SK-N-SH treated with all-trans-retinoic acid at 6 μM for 48 hours (cell line): ENCODE measurements at places on chromosomes 12 and 14.

DNA sequence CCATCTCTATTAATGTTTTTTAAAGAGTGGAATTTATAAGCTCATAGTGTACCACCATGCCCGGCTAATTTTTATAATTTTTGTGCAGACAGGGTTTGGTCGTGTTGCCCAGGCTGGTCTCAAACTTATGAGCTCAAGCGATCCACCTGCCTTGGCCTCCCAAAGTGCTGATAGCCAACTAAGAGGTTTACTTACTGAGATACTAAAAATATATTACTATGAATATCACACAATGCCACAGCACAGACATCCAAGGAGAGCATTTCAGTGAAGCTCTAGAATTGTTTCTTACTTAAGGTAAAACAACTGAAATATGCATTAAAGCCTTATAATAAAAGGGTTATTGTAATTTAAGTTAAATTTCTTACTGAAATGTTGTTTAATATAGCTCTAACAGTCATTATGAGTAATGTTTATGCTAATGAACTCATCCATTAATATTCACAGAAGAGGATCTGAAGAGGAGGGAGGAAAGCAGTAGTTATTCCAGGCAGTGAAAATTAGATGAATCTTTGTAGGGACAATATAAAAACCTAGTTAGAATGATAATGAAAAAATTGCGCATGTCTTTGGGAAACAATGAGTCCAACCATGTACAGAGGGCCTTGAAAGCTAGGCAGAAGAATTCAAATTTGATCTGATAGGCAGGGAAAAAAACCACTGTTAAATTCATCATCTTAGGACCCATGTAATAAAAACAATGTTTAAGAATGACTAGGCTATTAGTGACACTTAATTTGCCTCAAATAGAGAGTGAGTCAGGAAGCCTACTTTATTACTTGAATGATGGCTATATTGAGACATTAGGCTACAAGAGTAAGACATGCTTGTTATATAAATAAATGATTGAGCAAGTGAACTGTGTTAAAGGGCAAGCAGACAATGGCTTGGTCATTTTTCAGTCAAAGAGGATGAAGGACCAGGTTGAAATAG, 99.2 kb downstream of the SLC41A2 start:
- peak; percentile 76 for ATAC-seq

DNA sequence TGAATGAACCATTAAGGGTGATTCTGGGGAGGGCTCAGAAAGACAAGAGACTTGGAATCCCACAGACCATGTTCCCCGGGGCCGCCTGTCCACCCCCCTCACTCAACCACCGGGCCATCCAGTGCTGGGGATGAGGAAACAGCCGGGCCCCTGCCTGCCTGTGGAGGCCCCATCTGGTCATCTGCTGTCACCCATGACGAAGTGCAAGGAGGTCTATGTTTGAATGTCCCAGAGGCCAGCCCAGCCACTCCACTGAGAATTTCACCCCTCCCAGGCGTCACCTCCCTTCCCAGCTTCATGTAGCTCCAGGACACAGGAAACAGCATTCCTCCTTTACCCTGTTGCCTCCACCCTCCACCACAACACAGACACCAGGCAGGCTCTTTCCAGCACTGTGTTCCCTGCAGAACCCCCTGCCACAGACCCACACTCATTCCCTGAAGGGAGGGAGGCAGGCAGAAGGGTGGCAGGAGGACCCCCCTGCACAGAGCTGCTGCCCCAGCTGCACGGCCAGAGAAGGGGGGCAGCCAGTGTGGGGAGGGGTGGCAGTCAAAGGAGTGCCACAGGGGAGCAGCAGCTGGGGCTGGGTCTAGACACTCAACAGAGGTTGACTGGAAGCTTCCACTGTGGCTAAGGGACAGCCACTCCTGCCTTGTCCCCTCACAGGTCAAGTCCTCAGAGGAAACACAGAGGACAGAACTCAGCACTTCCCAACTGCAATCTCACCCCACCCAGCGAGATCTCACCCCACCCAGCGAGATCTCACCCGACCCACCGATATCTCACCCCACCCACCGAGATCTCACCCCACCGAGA, 50.3 kb upstream of the PPP2R5C start:
- no peak for ATAC-seq

- no peak for ATAC-seq
Measured at GRCh38 chr12:123886258-123886657, 86.4 kb downstream of the CCDC92 start.

DNA sequence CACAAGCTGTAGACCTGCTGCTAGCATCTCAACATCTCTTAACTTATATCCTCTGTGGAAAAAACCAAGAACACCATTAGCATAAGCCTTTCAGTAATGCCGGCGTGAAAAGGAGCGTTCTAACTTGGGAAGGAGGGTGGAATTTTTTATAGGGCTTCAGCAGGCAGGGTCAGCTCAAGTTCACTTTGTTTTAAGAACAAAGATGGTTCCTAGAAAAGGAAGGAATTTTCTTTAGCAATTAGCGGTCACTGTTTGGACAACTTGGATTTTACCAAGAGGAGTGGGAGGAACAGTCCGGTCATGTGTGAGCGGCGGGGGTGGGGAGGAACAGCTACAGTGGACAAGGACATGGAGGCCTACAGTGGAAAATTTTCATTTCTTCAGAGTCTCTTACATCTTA, 35.9 kb downstream of the BBS10 start:
- ATAC-seq, result no peak

DNA sequence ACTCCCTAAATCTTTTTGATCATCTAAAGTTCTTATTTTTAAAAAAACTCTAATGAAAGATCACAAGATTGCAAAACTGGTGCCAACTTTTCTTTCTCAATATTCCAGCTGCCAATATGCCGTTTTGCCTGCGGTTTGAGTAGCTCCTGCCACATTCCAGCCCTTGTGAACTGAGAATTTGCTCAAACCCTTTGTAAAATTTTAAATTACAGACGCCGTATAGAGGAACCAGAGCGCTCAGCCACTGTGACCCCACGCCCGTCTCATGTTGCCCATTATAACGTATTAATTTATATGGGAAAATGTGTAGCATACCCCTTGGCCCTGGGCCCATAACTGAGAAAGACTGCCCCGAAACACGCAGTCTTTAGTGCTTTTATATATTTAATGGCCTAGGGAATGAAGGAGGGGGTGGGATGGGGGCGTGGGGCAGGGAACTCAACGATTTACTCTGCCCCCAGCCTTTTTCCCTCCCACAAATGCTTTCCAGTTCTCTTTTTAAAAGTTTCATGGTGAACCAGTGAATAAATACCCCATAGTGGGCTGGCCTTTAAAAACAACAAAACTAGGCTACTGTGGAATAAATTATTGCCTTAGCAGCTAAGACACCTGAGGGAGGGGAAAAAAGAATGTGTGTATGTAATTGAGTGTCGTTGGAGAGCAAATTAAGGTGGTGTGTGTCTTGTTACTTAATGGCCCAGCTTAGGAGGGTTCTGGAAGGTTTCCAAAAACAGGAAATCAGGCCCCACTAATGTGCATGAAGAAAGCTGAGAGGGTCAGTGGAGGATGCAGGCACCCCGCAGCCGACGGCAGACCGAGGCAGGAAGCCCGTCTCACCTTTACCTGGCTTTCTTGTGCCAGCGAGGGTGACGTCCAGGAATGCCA, 45.7 kb upstream of the RFLNA start:
- no peak for ATAC-seq

- peak; percentile 38 for ATAC-seq
Measured at GRCh38 chr12:12976366-12976765, 23.7 kb downstream of the HEBP1 start.

DNA sequence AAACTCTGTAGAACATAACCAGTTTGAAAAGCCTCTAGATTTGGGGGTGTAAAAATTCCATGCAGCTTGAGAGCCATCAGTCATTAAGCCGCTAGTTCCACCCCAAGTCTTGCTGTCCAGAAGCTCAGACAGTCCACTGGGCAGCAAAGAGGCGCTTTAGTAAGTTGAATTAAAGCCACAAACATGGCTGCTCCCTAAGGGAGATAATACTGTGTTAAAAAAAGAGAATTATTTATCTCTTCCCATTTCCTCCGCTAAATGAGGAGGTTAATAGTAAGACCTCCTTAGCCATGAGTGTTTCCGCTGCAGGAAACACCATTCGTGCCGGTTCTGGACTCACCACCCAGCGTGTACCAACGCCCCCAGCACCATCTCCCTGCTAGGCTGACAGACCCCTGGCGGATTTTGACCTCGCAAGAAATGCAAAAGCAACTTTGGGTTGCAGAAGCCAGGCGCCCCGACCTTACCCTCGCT, 536 bp downstream of the TM7SF3 start:
- peak; percentile 80 for ATAC-seq

GRCh38 chr12:91316907-91317269, 134.3 kb upstream of the DCN start:
- ATAC-seq, result peak; percentile 24; the same call in 1 of the 3 replicates

DNA sequence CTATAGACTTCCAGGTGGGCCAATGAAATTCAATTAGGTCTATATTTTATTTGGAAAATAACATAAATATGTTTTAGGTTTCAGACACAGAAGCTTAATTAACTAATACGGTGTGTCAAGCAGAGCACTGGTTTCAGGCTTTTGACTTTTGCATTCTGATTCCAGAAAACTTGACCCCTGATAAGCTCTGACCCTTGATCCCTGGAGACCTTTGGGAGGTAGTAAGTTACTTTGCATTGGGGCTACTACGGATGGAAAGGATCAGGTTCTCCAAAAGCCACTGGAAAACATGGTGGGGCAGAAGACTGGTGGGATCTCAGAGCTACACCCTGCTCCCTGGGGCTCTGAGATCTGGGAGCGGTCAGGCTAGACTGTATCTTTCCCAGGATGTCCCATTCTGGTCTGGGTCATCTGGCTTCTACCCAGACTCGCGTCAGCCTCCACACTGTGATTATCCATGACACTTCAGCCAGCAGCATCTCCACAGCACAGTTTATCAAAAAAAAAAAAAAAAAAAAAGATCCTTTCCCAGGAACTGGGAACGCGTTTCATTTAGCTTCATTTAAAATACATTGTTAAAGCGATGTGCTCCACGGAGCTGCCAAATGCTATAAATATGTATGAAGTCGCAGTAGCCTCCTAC, 17.8 kb upstream of the EMP1 start:
- peak; percentile 9 for ATAC-seq

- ATAC-seq, result no peak
Measured at GRCh38 chr14:41072776-41073175, 533.9 kb upstream of the LRFN5 start.

DNA sequence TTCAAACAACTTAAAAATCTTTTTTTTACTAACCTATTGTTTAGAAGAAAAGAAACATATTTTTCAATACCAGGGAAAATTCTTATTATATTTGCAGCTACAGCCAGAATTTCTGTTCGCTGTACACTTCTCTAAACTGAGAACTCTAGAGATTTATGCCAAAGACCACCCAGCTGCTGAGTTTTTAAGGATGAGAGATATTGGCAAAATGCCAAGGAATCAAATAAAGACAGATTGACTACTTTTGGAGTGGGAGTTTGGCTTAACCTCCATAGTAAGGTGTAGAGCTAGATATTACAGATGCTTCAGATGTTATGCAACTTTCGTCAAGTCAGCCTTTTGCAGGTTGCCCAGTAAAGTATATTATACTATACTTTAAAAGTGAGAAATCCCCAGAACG, 71.8 kb downstream of the TTLL5 start:
- ATAC-seq, result no peak

- peak; percentile 7; the same call in 1 of the 3 replicates for ATAC-seq
Measured at GRCh38 chr14:100651999-100652508, 64.8 kb upstream of the BEGAIN start.

- no peak for ATAC-seq
Measured at GRCh38 chr12:130142736-130143135, 19.5 kb upstream of the FZD10 start.

GRCh38 chr12:48023386-48023785, 19.1 kb upstream of the COL2A1 start:
- no peak for ATAC-seq

GRCh38 chr12:119870457-119870856, 6.7 kb downstream of the CIT start:
- ATAC-seq, result no peak
